ENCODE measurements at places on chromosomes 3 and 15.

DNA sequence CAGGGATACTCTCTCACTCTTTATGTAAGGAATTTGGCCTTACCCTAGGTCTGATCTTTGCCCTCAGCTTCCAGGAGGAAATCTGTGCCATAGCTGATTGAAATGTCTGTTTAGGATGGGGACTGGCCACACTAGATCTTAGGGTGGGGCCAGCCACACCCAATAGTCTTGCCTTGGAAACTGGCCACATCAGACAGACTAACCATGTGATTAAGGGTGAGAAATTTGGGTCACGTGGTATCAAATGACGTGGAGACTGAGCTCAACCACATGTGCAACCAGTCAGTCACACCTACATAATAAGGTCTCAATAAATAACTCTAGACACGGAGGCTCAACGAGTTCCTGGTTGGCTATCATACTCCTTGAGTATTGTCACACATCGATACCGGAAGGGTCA is 113.5 kb downstream of the CNTN3 start:
- DNase-seq, result no peak

GRCh38 chr3:173354124-173354523 is 43.4 kb upstream of the NLGN1 start:
- DNase-seq, result no peak

GRCh38 chr3:179268400-179269051 is 17.6 kb upstream of the KCNMB3 start:
- no peak for DNase-seq

- no peak for DNase-seq
Observed at GRCh38 chr3:119664370-119664769, 4.0 kb upstream of the POPDC2 start.

DNA sequence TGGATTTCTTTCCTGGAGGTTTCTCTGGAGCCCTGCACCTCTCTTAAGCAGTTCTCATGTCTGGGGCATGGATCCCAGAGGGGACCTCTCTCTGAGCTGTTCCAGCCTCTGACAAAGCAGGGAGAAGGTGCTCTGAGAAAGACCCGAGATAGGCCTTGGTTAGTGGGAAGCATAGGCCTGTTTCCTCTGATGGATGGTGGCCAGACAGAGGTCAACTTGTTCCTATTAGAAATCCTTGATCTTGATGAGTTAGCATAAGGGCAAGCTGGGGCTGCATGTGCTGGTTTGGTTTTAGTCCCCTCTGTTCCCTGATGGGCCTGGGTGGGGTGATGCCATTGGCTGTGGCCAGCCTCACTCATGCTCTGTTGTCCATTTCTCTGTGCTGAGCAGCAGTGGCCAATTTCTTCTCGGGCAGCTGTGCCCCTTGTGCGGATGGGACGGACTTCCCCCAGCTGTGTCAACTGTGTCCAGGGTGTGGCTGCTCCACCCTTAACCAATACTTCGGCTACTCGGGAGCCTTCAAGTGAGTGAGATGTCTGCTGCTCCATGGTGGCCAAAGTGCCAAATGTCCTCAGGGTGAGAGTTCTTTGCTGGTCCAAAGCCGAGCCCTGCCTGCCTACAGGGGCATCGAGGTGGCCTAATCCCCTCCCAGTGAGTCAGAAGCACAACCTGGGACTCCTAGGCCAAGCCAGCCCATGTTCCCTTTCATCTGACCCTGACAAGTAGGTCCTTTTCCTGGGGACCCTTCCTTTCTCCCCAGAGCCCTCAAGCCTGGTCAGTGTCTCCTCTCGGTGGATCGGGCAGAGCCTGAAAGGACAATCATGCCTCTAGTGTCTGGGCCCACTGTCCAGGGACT is 9.0 kb downstream of the TF start:
- DNase-seq, result no peak

DNA sequence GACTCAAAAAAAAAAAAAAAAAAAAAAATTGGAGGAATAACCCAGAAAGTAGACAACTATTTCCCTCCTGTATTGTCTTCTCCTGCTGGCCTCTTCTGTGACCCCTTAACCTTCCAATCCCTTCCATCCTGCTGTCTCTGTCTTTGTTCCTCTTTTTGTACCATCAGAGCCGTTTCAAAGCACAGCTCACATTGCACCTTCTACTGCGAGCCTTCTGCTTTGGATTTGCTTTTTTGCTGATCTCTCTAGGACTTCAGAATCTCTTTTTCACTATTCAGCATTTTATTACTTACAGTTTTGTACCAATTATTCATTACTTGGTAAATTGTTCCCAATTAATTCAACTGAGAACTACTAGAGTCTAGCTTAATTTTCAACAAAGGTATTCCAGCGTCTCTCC is 284.0 kb upstream of the TBL1XR1 start:
- no peak for DNase-seq

- DNase-seq, result no peak
Observed at GRCh38 chr3:10286133-10286524, 6.6 kb downstream of the GHRL start.

GRCh38 chr3:147240581-147240980 is 165.8 kb downstream of the ZIC4 start:
- DNase-seq, result no peak
